ENCODE measurements at places on chromosomes 1 and 21.

DNA sequence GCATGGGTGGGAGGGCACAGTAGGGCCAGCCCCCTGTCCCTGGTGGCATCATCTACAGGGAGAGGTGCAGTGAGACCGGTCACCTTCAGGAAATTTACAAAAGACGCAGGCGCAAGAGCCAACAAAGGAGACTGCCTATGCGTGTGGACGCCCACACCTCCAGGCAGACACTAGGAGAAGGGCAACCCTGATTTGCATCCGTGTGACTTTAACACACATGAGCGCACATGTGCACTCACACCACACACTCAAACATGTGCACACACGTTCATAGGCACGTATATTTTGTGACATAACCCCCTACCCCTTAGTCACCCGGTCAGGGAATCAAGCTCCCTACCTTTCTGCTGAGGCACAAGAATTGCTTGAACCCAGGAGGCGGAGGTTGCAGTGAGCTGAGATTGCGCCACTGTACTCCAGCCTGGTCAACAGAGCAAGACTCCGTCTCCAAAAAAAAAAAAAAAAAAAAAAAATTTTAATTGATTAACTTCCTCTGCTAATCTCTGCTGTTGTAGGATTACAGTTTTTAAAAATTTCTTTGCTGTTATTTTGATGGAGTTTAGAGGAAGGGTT, 84.7 kb upstream of the SLC25A33 start:
- DNase-seq = no peak

GRCh38 chr1:64898107-64898861, 68.1 kb downstream of the JAK1 start:
- DNase-seq = no peak

DNA sequence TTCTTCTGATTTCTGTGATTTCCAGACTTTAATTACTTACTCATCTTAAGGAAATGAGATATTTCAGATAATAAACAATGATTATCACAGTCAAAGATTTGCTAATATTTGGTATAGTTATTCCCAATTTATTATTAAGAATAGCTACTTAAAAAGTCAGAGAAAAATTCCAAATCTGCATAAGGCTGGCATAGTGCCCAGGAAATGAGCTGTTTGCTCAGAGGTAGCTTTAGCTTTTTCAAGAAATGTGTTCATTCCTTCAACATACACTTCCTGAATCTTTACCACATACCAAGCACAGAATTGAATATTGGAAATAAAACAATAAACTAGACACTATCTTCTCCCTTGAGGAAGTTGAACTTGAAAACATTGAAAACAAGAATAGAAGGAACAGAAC, 44.3 kb upstream of the KCNK1 start:
- no peak for DNase-seq

DNA sequence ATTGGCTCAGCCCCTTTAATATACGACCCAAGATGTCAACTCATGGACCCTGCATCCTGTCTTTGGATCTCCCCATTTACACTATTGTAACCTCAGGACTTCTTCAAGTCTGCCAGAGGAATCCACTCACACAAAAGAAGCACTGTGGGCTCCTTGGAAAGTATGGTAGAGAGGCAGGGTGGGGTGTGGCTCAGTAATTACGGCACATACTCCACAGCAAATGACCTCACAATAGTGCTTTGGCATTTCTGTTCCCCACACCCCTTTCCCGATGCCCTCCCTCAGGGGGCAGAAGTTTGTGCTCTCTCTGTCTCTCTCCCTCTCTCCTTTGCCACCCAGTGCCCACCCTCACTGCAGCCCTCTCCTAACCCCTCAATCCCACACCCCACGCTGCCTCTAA, 27.8 kb upstream of the IFNAR2 start:
- DNase-seq = no peak

- no peak for DNase-seq
Measured at GRCh38 chr1:172650474-172651193, 8.3 kb upstream of the FASLG start.

DNA sequence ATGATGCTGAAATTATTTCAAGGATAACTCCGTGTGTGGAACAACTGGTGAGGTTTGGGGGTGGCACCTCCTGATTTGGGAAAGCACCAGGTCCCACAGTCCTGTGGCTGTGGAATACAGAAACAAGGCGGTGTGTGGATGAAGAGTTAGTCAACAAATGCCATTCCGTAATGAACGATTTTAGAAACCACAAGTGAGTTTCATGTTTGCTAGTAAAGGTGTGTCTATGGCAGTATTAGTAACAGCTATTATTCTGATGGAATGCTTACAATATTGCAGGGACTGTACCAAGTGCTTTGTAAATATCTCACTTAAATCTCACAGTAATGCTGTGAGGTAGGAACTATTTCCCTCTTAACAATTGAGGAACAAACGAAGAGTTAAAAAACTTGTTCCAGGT, 53.8 kb downstream of the B3GALNT2 start:
- DNase-seq = no peak

- no peak for DNase-seq
Measured at GRCh38 chr1:112694363-112694929, 12.5 kb downstream of the RHOC start.

GRCh38 chr1:178539291-178539690, 26.4 kb downstream of the TEX35 start:
- DNase-seq = no peak

GRCh38 chr1:2854151-2854550, 52.7 kb upstream of the TTC34 start:
- DNase-seq = no peak

GRCh38 chr1:157092831-157093230, 6.8 kb downstream of the ETV3L start:
- DNase-seq = no peak

DNA sequence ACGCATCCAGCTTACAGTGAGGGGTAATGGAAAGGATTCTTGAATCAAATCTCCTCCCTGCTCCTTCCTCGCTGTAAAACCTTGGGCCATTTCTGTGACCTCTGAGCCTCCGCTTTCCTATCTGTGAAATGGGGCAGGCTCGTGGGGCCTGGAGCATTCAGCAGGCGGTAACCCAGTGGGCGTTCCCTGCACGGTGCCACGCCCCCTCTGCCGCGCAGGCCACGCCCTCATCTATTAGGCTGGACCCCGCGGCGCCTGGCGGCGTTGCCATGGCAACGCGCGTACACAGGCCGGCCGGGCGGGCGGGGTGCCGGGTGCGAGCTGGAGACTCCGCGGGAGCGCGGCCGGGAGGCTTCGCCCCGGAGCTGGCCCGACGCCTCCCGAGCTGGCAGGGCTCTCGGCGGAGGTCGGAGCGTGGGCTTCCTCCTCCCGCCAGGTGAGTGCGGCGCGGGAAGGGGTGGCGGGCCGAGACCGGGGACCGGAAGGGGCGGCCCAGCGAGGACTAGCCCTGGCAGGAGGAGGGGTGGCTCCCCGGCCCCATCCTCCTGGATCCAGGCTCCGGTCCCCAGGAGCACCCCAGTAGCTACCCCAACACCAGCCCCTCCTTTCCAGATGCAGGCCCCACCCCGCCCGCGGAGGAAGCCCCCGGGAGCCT, at the start of gene FHAD1:
TSS of gene FHAD1 (plus strand) at position 264 of the 655 bp plus-strand sequence. CDS start 4,562 bp downstream, outside the sequence.
- DNase-seq = no peak

DNA sequence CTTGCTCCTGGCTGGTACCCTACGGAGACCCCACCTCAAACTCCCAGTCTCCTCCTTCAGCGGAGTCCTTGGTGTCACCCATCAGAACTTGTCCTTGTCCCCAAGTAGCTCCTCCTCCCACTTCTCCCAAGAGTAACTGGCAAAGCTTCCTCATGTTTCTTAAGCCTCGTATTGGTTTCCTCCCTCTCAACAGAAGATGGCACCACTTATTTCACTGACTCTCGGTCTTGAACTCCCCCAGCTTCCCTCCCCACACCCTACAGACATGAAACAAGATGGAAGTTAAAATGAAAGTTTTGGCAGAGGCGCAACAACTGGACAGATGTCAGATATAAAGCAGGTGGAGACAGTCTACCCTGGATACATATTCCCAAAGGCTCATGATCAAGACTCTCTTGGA, 13.4 kb downstream of the RAB7B start:
- DNase-seq = no peak

- no peak for DNase-seq
Measured at GRCh38 chr1:119225831-119226230, 85.4 kb upstream of the WARS2 start.

GRCh38 chr1:26500488-26501175, 28.4 kb downstream of the HMGN2 start:
- DNase-seq = peak; percentile 76

DNA sequence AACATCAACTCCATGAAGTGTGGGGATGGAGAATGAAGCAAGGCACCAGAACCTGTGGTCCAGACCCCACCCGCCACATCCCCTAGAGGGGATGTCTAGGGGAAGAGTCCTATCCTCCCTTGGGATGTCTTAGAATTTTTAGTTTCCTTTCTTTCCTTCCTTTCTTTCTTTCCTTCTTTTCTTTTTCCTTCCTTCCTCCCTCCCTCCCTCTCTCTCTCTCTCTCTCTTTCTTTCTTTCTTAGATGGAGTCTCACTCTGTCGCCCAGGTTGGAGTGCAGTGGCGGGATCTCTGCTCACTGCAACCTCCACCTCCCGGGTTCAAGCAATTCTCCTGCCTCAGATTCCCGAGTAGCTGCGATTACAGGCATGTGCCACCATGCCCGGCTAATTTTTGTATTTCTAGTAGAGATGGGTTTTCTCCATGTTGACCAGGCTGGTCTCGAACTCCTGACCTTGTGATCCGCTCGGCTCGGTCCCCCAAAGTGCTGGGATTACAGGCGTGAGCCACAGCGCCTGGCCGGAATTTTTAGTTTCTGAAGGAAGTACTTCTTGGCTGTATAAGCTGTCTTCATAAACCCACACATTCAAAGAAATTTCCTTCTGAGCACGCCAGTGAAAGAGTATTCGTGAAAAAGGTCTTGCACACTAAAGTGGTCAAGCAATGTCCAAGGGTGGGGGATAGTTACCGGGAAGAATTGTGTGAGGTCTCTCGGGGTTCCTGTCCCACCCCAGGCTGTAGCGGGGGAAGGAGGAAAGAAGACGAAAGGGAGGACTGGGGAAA, 20.8 kb upstream of the LEFTY2 start:
- DNase-seq = no peak

DNA sequence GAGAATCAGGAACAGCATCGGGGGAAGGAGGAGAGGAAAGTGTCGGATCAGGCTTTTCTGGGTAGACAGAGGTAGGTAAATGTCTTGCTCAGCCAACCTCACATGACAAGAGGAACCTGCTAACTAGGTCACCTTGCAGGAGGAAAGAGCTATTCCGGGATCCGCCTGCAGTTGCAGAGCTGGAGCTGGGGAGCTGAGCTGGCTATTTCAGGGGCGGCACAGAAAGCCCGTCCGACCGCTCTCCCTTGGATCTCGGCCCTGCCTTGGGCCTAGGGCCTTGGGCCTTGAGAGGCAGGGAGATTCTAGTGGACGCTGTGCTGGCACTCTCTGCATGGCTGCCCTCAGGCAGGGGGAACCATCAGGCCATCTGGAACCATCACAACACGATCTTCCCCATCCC, 56.5 kb upstream of the CTPS1 start:
- no peak for DNase-seq

- no peak for DNase-seq
Measured at GRCh38 chr1:220748936-220749335, 814 bp downstream of the MTARC2 start.

GRCh38 chr1:68198752-68199151, 33.6 kb downstream of the WLS start:
- DNase-seq = no peak

DNA sequence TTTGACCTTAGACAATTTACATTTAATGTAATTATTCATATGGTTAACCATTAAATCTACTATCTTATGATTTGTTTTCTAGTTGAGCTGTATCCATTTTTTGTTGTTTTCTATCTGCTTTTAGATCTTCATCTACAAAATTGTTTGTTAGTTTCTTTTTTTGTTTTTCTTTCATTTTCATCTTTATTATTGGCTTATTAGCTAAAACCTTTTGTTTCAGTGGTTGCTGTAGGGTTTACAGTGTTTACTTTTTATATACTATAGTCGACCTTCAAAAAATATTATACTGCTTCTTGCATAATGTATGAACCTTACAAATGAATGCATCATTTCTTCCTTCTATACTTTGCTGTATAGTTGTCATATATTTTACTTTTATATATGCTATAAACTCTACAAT, 651.6 kb upstream of the PLXNA2 start:
- no peak for DNase-seq

- DNase-seq = no peak
Measured at GRCh38 chr1:206419783-206420182, 50.5 kb upstream of the IKBKE start.

DNA sequence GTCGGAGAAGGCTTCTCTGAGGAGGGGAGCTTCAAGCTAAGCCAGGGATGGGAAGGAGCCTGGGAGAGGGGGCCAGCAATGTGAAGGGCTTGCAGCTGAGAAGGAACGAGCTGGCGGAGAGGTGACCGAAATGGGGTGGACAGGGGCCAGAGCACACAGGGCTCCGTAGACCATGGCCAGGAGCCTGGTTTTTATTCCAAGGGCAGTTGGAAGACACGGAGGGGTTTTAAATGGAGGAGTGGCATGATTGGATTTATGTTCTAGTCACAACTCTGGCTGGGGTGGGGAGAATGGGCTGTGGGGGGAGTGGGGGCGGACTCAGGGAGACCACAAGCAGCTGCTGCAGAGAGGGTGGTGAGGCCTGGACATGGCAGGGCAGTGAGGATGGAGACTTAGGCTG, 5.1 kb upstream of the EPS8L3 start:
- no peak for DNase-seq

DNA sequence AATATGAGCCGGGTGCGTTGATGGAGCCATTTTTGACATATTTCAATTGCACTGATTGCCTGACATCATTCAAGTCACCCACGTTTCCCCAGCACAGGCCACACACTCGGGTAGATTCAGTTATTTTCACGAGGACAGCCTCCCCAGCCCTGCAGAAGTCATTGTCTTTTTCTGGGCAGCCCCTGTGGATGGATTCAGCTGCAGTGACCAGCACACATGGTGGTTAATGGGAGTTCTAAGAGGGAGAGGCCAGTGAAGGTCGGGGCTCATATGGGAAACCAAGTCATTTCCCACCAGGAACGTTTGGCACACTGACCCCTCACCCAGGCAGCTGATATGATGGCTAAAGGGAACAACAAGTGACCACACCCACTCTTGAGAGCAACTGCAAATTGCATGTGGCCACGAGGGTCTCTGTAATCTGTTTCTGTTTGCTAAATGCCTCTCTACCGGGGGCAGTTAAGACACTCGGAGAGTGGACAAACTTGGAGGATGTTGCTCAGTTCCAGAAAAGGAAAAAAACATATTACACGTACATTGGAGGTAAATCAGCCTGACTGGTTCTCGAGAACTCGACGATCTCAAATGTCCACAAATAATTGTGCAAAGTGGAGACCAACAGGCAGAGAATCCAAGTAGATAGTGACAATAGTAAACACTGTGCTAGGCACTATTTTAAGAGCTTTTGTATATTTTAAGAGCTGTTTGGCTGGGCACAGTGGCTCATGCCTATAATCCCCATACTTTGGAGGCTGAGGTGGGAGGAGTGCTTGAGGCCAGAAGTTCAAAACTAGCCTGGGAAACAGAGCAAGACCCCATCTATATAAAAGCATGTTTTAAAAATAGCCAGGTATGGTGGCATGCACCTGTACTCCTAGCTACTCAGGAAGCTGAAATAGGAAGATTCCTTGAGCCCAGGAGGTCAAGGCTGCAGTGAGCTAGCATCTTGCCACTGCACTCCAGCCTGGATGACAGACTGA, 167.2 kb upstream of the IRF2BP2 start:
- no peak for DNase-seq

GRCh38 chr1:62516600-62516999, 79.8 kb downstream of the USP1 start:
- DNase-seq = no peak

GRCh38 chr21:28345934-28346333, 646.7 kb downstream of the LTN1 start:
- no peak for DNase-seq

Data from naive thymus-derived CD8-positive, alpha-beta T cell (primary cell).